ENCODE measurements at places on chromosomes 4 and X.

DNA sequence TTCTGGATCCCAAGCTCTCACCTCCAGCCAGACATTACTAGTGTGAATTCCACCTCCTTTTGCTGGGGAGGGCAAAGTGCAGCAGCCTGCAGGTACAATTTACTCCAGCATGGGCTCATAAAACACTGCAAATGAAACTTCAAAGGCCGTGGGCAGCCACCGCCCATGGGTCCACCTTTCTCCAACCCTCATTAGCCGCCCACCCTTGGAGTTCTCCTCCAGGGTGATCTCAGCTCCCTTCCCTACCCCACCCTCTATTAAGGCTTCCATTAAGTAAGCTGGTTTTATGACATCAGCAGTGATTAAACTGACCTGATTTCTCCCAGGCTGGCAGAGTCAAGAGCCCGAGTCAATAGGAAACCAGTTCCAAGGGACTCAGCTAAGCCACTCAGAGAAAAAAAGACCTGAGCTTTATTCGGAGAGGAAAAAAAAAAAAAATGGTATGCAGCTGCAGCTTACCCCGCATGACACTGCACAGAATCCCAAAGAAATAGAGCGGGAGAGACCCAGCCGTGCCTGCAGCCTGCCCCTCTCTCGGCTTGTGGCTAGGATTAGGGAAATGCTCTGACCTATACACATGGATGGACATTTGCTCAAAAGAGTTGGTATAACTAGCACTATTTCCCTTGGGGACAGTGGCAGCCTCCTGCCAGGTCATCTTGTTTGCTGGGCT, 319.6 kb downstream of the PTTG2 start:
- peak; percentile 6 for DNase-seq

GRCh38 chr4:25448379-25449109, 71.5 kb downstream of the ANAPC4 start:
- DNase-seq = peak; percentile 34

DNA sequence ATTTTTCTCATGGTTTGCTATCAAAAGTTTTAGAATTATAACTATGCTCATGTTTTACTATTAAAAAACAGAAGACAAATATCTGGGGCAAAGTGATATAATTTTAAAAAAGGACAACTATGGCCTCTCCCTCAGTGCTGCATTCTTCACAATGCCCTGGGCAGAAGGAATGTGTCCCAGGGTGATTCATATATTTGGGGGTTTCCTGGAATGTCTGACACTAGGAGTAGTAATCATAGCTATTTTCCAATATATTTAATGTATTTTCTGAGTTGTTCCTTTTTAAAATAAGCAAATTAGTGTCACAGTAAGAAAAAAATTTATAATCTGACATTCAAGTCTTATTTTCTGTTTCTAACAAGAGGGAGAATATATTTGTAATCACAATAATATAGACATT, 281.7 kb downstream of the UNC5C start:
- peak; percentile 80 for DNase-seq

DNA sequence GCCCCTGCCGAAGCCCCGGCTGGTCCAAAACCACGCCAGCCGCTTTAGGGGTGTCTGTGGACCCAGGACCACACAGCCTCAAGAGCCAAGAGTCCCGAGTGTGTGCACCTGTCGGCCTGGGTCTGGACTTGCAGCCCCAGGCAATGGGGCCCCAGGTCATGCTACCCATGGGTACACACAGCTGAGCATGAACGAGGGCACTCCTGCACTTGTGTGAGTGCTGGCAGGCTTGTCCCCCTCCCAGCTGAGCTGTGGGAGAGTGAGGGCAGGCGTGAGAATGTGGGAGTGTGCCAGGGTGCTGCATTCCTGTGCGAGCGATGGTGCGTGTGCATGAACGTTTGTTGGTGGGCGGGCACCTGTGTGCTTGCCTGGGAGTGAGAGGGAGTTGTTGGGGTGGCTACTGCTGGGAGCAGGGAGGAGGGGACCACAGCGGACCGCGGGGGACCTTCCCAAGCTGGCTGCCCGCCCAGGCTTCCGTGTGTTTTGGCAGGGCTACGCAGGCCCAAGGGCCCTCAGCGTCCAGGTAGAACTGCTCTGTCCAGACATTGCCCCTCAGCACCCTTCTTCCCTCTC, 30.8 kb downstream of the BLOC1S4 start:
- DNase-seq = peak; percentile 48

GRCh38 chrX:68146054-68146453, 287.2 kb downstream of the OPHN1 start:
- DNase-seq = peak; percentile 63

- no peak for DNase-seq
Observed at GRCh38 chr4:115770046-115770543, 656.7 kb upstream of the NDST4 start.

- DNase-seq = no peak
Observed at GRCh38 chr4:114088481-114088880, 109.0 kb upstream of the ARSJ start.

- DNase-seq = peak; percentile 85
Observed at GRCh38 chrX:130245441-130245840, 23.3 kb downstream of the ZNF280C start.

GRCh38 chr4:21768349-21769310, 179.9 kb downstream of the KCNIP4 start:
- peak; percentile 50 for DNase-seq

DNA sequence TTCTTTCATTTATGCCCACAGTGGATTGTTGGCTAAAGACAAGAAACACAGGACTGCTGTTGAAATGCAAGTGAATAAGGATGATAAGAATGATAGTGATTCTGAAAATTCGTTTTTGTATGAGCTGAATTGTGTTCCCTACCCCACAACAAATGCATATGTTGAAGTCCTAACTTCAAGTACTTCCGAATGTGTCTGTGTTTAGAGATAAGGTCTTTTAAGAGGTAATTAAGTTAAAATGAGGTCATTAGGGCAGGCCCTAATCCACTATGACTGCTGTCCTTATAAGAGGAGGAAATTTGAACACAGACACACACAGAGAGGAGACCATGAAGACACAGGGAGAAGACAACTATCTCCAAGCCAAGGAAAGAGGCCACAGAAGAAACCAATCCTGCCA, 126.6 kb upstream of the ACSL4 start:
- DNase-seq = no peak

DNA sequence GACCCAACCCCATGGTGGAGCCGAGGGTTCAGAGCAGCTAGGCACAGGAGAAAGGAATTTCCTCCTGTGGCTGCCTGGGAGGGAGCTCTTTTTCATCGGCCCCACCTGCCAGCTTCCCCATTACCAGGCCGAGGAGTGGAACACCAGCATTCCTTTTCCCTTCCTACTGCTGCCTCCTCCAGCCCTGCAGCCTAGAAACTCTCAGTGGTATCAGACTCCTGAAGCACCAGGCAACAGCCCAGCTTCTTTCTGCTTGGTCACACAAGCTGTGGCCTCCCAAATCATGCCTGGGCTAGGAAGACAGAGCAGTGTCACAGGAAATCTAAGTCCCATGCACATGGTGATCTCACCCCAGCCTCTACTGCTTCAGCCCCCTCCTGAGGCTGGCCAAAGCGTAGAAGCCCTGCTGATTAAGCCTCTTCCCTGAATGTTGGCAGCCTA, 30.1 kb downstream of the RTL5 start:
- no peak for DNase-seq

- no peak for DNase-seq
Observed at GRCh38 chr4:156971165-156971675, 379 bp downstream of the PDGFC start.

- peak; percentile 33 for DNase-seq
Observed at GRCh38 chrX:103157496-103158316, 57.2 kb upstream of the BEX4 start.

DNA sequence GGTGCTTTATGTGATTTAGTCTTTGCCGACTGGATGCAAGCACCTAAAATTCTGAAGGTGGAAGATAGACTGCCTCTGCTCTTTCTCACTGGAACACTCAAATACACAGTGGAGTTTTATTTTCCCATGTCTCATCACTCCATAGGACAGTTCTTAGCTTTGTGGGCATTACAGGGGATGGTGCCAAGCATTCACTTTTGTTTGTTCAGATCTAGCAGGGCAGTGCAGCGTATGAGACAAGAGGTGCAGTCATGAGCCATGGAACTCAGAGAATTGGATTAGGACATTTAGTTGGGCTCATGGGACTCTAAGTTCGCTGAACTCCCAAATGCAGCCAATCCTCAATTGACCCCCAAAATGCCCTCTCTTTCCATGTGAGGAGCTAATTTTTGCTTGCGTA, 1136.9 kb upstream of the PRKX start:
- DNase-seq = no peak

DNA sequence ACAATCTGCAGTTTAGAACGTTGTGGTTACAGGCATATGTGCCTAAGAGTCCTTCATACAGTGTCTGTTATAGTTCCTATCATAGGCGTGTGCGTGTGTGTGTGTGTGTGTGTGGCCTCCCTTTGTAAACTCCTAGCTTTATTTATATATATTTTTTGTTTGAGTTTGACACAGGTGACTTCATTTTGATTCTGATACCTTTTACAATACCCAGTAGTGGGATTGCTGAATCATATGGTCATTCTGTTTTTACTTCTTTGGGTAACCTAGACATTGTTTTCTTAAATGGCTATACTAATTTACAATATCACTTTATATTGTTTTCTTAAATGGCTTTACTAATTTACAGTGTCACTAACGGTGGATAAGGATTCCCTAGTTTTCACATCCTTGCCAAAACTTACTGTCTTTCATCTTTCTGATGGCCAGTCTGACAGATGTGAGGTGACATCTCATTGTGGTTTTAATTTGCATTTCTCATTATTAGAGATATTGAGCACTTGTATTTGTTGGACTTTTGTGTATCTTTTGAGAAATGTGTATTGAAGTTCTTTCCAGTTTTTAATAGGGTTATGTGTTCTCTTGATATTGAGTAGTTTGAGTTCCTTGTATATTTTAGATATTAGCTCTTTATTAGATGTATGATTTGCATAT, 211.1 kb upstream of the NUDT6 start:
- DNase-seq = no peak

GRCh38 chrX:72021975-72022374, 109.7 kb downstream of the RTL5 start:
- no peak for DNase-seq

GRCh38 chr4:79759793-79760192, 313.2 kb downstream of the ANTXR2 start:
- DNase-seq = no peak

DNA sequence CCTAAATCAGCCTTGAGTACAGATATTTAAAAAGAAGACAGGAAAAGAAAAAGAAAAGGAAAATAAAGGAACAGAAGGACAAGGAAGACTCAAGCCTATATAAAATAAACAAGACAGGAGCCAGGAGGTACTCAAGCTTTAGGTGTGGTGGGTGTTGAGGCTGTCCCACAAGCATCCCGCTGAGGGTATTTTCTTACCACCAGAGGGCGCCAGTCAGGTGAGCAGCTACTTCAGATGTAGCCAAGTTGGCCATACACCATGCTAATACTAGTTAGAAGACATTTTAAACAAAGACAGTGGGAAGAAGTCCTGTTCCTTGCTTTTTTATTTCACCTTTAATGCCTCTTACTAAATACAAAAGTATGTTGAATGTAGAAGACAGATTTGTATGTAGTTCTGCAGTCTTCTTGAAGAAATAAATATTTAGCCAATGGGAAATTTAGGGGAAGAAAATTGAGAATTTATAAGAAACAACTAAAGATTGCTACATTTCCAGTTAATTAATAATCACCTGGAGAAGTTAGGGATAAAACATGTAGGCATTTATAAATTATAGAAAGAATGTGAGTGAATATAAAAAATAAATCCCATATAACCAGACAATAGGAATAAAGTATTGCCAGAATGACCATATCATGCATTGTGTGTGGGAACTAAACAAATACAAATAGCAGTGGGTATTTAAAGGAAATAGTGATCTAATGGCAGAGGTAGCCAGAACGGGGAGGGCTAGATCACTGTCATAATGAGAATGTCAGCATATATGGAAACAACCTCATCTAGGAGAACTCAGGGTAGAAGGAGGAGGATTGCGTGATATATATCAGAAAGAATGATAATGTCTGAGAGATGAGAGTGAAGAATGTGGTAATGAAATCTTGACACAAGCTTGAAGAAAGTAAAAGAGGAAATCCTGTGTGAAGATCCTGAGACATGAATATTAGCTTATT, 71.0 kb downstream of the MTHFD2L start:
- peak; percentile 63 for DNase-seq

DNA sequence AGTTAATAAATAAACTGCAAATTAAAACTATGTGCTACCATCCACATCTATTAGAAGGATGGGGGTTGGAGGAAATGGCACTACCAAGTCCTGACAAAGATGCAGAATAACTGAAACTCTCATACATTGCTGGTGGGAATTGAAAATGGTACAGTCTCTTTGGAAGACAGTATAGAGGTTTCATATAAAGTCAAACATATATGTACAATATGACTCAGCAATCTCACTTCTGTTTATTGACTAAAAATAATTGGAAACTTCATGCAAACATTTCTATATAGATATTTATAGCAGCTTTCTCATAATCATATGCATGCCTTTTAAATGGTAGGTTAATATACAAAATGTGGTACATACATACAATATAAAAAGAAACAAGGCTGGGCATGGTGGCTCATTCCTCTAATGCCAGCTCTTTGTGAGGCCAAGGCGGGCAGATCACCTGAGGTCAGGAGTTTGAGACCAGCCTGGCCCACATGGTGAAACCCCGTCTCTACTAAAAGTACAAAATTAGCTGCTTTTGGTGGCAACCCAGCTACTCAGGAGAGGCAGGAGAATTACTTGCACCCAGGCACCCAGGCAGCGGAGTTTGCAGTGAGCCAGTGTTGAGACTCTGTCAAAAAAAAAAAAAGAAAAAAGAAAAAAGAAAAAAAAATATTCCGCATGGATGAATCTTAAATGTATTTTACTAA, 225.0 kb upstream of the CXXC4 start:
- no peak for DNase-seq

- no peak for DNase-seq
Observed at GRCh38 chr4:14771094-14771493, 231.2 kb upstream of the CPEB2 start.

DNA sequence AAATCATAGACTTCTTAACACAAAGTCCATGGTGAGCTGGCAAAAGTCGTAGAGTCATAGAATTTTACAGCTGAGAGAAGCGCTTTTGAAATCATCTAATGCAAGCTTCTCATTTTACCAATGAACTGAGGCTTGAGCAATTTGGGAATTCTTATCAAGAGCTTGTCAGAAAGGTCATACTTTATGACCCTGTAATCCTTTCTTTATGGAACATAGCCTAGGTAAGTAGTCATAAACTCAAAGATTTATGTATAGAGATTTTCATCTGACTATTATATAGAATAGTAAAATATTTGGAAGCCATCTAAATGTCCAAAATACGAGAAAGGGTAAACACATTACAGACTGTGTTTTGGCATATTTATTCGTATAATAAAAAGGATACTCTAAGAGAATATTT, 563.5 kb downstream of the PCDH7 start:
- no peak for DNase-seq

DNA sequence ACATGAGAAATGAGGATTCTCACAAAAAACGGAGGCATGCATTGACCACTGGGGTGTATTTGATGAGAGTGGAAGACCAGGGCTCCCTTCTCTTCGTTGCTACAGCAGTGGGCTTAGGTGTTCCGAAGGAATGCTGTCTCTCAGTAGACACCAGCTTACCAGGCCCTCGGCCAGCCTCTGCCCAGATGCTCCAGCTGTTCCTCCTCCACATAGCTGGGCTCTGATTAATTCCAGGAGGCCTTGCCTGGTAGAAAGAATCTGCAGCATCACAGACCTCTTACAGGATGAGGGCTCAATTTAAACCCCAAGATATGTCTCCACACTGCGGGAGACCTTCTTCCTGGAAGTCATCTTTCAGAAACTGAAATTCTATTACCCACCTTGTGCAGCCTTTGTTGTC, 346.6 kb upstream of the TENM3 start:
- DNase-seq = peak; percentile 54

- DNase-seq = no peak
Observed at GRCh38 chr4:8652181-8653078, 59.9 kb downstream of the CPZ start.

- peak; percentile 36 for DNase-seq
Observed at GRCh38 chr4:138406876-138407275, 164.7 kb upstream of the SLC7A11 start.

Measured in fibroblast of lung (primary cell).